ENCODE measurements at places on chromosomes 11 and 22.

- DNase-seq: no peak
These were observed 19.6 kb downstream of the KCTD21 start for GRCh38 chr11:78168539-78169477.

- DNase-seq: no peak
These were observed 288.8 kb downstream of the SWAP70 start for GRCh38 chr11:9952511-9953196.

GRCh38 chr22:48923996-48924395 lies 903.7 kb downstream of the BRD1 start:
- no peak for DNase-seq

DNA sequence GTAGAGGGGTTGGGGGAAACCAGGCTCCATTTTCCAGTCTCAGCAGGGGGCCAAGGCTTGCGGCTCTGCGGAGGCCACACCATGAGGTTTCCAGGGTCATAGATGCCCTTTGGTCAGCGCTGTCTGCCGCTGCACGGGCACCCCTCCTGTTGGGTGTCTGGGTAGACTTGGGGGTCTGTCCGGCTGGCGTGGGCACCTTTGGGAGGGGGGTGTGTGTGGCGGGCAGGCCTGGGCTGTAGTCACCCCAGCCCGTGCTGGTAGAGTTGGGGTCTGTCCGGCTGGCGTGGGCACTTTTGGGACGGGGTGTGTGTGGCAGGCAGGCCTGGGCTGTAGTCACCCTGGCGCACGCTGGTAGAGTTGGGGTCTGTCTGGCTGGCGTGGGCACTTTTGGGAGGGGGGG lies 18.6 kb downstream of the LSP1 start:
- no peak for DNase-seq

DNA sequence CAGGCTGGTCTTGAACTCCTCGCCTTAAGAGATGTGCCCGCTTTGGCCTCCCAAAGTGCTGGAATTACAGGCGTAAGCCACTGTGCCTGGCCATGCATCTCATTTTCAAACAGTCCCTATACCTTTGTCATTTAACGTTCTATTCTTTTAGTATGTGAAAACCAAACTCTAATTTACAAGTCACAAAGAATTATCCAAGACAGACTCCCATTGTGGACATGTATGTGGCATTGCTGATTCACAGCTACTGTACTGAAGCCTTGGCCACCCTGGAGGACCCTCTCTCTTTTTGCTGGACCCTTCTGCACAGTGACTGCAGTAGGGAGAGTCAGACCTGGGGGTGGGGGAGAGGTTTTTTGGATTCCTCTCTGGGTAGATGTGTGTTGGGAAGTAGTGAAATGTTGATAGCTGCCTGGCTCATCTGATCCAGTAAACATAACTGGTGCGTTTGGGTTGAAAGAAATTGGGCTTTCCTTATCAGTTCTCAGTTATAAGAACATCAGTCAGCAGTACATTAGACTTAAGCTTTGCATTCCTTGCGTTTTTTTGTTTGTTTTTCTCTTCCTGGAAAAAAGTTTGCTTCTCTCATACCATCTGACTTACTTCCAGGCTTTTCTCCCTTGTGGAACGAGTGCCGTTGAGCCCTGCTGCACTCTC lies 65.9 kb downstream of the MED15 start:
- DNase-seq: no peak

DNA sequence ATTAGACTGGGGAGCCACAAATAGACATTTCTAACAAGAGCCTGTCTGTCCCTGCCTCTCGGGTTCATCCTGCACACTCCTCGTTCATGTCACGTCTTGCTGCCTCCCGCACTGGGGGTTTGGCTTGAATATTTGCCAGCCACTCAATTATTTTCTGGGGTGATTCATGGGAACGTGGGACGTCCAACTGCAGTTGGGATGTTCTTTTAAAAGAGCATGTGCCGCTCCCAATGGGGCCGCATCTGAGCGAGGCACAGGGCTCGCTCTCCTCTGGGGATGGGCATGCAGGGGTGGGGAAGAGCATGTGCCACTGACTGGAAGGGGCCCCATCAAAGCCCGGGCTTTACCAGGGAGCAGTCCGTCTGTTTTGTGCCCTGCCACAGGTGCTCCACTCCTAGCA lies 43.4 kb downstream of the PARVG start:
- DNase-seq: no peak

DNA sequence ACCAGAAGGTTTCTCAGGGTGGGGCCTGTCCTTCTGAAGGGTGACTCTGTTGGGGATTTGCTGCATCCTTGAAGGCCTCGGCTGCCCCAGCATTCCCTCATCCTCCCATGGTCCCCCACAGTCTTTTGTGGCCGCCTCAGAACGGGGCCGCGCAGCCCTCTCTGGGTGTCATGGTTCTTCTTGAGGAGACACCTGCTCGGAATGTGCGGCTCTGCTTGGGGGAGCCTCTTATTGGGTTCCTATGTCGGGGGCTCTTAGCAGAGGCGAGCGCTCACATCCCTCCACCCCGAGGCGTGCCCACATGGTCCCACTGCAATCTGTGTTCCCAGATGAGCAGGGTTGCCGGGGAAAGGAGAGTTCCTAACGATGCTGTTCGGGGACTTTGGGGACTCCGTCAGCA lies 1008.4 kb downstream of the BRD1 start:
- DNase-seq: no peak

GRCh38 chr11:46362156-46363030 lies 15.1 kb downstream of the DGKZ start:
- no peak for DNase-seq

DNA sequence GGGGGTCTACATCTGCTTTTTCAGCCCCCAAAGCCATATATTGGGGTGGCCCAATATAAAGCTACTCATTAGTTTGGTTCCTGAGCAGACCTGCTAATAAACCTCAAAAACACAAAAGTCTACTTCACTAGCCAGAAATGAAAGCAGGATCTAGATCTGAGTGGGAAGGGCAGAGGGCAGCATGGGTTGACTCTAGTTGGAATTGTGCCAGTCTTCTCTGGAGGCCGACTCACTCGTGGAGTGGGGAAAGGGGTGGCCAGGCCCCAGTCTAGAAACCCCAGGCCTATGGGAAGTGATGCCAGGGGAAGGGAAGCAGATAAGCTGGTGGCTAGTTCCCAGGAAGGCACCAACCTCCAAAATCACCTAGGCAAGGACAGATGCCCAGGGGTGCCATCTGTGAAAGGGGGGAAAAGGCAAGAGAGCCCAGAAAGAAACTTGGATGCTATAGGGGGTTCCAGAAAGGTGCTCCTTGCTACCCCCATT lies 5.3 kb downstream of the PATZ1 start:
- no peak for DNase-seq

DNA sequence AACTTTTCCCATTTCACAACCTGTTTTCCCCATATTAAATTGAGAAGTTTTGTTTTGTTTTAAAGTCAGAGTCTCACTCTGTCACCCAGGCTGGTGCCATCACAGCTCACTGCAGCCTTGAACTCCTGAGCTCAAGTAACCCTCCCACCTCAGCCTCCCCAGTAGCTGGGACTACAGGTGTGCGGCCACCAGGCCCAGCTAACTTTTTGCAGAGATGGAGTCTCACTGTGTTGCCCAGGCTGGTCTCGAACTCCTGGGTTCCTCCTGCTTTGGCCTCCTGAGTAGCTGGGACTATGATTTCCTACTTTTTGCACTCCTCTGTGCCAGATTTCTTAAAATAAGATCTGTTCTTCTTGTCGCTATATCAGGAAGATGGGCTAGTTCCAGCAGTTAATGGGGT lies 44.9 kb downstream of the GNB1L start:
- DNase-seq: no peak

DNA sequence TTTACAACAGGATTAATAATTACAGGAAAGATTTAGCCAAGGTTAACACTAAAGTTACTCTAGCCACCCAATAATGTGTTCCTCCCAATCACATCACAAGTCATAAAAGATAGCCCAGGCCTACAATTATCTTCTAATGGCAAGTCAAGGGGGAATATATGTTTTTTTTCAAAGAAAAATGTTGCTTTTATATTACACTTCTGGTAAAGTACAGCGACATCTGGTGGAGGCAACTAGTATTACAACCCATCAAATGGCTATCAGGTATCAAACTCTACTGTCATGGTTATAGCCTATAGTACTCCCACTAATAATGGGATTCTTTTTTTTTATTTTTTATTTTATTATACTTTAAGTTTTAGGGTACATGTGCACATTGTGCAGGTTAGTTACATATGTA lies 71.8 kb downstream of the XRRA1 start:
- DNase-seq: no peak

- DNase-seq: peak; percentile 8
These were observed 737 bp downstream of the BCL2L13 start for GRCh38 chr22:17639247-17639741.

DNA sequence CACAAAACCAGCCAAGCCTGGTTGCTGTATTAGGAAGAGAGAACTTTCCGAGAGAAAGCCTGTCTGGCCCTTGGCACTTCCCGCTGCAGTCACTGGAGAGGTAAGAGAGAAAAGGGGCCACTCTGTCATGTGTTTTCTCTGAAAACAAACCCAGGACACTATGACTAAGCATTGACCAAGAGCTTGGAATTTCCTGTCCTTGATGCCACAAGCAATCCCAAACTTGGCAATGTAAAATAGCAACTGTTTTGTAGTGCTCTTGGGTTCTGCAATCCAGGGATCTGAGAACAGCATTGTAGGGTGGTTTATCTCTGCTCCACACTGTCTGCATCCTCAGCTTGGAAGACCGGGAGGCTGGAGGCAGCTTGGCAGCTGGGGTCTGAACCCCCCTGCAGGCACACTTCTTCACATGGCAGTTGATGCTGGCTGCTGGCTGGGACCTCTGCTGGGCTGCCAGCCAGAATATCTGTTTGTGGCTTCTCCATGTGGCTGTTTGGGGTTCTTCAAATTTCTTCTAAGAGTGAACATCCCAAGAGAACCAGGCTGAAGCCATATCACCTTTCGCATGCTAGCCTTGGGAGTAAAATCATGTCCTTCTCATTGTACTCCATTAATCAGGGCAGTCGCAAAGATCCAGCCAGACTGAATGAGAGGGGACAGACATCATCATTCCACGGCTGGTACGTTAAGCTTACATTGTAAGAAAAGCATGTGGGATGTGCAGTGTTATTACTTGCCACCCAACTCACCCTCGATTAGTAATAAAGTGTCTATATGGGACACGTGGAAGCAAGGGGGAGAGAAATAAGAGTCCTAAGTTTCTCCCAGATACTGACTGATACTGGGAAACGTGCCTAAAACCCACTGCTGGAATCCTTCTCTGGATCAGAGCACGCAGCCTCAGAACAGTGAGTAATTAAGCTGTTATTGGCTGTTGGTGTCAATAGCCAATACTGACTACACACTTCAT lies 537.4 kb upstream of the B3GAT1 start:
- DNase-seq: no peak

GRCh38 chr11:85847436-85847835 lies 7.7 kb upstream of the CCDC83 start:
- no peak for DNase-seq

DNA sequence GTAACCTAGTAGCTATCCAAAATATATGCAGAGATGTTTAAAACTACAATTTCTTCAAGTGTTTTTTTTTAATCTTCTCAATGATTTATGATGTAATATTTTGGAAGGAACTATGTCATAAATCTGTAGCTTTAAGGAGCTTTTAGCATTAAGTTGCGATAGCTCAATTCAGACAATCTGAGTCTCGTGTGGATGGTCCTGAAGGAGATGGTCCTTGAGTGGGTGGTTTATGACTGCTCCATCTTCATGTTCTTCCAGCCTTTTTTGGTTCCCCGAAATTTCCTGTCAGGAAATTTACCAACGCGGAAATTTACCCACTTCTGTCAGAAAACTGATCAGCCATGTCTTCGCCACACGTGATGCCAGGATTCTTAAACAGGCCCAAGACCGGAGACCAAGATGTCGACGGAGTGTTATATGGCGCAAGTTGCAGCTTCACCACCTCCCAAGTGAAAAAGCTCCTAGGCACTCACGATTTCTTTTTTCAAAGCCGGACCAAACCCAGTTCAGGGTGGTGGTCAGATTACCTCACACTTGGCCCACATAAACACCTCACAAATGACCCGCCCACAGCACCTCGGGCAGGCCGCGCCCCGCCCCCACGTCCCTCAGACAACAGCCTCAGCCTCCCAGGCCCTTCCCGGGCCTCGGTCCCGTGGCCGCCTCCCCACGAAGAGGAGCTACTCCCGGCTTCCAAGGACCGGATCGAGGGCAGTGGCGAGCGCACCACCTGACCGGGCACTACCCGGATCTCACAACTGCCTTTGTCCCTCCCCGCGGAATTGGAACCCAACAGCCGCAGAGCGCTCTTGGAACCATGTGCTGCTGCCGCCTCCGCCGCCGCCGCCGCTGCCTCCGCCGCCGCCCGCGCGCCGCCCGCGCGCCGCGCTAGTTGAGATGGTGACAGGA lies at the start of gene MORC2:
MORC2 (minus strand) TSS at position 760 of the 909 bp plus-strand sequence. CDS start 885 bp downstream, outside the sequence.
- peak; percentile 27 for DNase-seq

All from NCI-H774 (cell line).